MV-4-11 (cell line): ENCODE measurements at places on chromosomes 12 and 14.

GRCh38 chr14:54135804-54136280, 179.2 kb upstream of the BMP4 start:
- no peak for DNase-seq

GRCh38 chr12:119409043-119409442, 74.5 kb downstream of the CCDC60 start:
- peak; percentile 13 for DNase-seq

DNA sequence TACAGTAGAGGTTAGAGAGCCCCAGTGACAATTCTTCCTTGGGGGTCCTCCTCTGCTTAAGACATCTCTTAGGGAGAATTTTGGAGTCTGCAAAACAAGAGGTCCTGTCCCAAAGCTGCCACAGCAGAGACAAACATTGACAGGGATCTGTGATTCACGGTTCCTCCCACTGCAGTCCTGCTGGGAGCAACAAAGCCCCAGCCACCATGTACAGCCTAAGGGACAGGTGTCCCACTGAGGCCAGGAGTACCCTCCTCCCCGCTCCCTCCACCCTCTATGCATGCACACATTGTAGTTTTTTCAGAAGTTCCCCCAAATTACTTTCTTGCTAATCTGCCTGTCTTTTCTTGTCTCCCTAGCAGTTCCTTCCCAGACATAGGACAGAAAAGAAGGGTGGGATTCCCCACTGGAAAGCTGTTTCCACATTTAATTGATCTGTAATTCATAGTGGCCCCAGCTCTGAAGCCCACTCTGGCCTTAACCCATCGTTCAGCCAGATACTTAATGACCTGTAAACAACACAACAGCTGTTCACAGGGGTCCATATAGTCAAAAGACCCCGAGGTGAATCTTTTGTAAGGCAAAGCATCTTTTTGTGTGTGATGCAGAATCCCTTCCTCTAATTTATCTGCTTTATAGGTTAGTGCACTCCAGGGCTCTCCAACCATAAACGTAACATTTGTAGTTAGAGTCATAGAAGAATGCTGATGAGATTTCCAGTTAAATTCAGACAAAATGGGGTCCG, 13.9 kb upstream of the PRICKLE1 start:
- DNase-seq, result no peak

DNA sequence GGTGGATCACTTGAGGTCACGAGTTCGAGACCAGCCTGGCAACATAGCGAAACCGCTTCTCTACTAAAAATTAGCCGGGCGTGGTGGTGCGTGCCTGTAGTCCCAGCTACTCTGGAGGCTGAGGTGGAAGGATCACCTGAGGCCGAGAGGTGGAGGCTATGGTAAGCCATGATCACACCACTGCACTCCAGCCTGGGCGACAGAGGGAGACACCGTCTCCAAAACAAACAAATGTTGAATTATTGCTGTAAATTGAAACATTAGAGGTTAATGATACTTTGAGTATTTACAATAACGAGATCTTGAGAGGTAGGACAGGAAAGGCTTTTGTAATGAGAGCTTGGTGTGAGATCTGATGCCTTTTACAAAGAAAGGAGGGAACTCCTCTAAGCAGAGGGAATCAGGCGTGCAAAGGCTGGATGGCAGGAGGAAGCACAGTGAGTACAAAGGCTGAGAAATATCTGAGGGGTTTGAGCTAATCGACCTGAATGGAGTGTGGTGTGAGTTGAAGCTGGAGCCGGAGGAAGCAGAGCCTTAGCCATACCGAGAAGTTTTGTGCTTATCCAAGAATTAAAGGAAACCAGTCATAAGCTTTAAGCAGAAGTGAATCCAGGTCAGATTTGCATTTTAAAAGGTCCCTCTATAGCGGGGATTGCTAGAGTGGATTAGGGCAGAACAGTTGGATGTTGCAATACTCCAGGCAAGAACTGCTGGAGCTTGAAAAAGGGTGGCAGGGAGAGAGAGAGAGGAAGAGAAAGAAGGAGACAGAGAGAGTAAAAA, 1.1 kb downstream of the RHNO1 start:
- DNase-seq, result peak; percentile 98

GRCh38 chr14:36582874-36583241, 444 bp upstream of the NKX2-8 start:
- no peak for DNase-seq

GRCh38 chr14:80776657-80777056, 164.9 kb downstream of the CEP128 start:
- DNase-seq, result no peak

GRCh38 chr14:48937541-48938195, 648.5 kb downstream of the RPS29 start:
- DNase-seq, result no peak

GRCh38 chr12:101480849-101481248, 5.7 kb downstream of the SPIC start:
- no peak for DNase-seq

DNA sequence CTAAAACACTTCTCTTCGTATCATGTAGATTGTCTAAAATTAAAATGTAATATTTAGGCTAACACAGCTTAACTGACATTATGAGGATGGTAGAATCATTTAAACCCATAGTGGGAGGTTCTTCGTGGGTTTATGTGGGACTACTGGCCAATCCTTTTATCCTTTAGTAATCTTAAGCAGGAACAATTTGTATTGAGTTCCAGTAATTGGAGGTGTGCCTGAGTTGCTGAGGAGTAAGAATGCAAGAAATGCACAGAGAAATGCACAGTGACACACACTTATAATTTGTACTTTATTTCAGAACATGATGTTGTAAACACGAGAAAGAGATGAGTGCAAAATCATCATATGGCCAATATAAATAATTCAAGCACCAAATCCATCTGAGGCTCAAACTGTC, 22.3 kb downstream of the OTOGL start:
- DNase-seq, result no peak

GRCh38 chr12:76470028-76470939, 89.3 kb downstream of the OSBPL8 start:
- peak; percentile 73 for DNase-seq

DNA sequence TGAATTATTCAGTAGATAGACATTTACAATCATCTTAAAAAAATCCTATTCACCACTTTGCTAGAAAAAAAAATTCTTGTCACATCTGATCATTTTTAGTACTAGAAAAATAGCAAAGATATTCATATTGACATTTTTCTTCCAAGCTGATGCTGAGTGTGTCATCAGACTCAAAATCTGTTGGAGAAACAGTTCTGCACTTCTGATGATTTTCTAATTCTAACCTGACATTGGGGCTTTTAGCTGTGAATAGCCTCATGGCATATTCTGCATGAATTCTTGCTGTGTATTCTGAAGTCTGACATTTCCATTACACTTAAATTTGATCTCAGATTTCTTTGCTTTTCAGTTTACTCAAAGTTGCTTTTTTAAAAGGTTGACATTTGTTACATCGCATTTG, 150.1 kb downstream of the PIK3C2G start:
- no peak for DNase-seq

- DNase-seq, result no peak
These were observed 182.2 kb downstream of the SLC5A8 start for GRCh38 chr12:101027816-101028215.

- DNase-seq, result no peak
These were observed 15.8 kb downstream of the CYP46A1 start for GRCh38 chr14:99699861-99700260.

GRCh38 chr12:3218228-3219171, 141.3 kb downstream of the TSPAN9 start:
- DNase-seq, result no peak

GRCh38 chr12:113101751-113102150, 33.8 kb downstream of the RASAL1 start:
- DNase-seq, result no peak

DNA sequence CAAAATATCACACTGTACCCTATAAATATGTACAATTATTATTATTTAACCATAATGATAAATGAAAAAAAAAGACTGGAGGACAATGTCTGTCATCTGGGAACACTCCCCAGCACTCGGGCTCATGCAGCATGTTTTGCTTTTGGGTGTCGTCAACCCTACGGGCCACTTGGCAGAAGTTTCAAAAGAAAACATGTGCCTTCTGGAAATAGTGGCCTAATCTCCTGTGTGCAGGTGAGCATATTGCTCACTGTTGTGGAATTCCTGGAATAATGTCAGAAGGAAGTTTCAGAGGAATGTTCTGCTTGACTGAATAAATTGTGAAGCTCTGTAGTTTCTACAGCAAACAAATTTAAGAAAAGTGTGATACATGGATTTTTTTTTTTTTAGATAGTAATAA, 298.3 kb downstream of the SSPN start:
- DNase-seq, result no peak

DNA sequence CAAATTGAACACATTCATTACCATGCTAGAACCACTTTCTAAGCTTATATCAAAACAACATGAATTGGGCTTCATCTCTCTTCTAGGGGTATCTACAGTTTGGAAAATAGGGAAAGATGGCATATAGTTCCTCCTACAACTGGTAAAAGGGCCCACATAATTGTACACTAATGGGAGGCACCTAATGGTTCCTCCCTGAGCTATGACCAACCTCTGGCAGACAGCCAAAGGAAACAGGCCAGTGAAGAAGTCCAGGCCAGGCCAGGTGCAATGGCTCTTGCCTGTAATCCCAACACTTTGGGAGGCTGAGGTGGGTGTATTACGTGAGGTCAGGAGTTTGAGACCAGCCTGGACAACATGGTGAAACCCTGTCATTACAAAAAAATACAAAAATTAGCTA, 23.2 kb upstream of the APOF start:
- DNase-seq, result no peak

GRCh38 chr12:111788178-111788654, 21.5 kb downstream of the ALDH2 start:
- DNase-seq, result peak; percentile 71

DNA sequence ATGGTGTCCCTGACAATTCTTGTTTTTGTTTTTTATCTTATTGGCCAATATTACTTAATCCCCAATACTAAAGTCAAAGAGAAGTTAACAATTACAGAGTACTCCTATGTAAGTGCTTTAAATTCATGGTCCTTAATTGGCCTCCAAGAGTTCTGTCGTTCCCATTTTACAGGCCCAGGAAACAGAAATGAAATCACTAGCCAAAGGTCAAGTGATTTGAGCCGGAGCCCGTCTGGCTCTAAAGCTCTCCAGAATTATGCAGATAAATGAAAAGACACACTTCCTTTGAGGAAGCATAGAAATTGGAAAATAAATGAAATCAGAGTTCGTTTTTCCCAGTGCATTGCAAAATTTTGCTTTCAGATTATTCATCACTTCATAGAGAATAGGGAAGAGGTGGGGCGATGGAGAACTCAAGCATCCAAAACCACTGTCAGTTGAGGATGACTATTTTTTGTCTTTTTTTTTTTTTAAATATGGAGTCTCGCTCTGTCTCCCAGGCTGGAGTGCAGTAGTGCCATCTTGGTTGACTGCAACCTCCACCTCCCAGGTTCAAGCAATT, 78.5 kb downstream of the MAP1LC3B2 start:
- peak; percentile 82 for DNase-seq

- DNase-seq, result no peak
These were observed 61.1 kb upstream of the DLK1 start for GRCh38 chr14:100665511-100666032.

GRCh38 chr12:108853981-108854446, 3.4 kb downstream of the SSH1 start:
- peak; percentile 58 for DNase-seq

DNA sequence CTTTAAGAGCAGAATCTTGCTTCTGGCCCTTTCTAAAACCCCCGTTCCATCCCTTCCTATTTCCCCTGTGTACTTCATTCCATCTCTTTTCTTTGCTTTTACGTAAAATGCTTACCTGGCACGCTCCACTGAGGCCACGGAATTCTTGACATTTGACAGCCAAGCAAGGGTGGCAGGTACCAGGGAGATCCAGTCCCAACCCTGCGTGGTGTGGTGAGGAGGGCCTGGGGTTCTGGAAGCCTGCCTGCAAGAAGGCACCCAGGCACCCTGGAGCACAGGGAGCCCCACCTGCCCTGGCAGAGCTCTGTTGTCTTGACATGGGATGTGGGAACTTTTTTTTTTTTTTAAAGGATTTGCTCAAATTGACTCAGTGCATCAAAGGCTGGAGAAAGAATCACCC, 48.6 kb downstream of the ITPK1 start:
- no peak for DNase-seq

DNA sequence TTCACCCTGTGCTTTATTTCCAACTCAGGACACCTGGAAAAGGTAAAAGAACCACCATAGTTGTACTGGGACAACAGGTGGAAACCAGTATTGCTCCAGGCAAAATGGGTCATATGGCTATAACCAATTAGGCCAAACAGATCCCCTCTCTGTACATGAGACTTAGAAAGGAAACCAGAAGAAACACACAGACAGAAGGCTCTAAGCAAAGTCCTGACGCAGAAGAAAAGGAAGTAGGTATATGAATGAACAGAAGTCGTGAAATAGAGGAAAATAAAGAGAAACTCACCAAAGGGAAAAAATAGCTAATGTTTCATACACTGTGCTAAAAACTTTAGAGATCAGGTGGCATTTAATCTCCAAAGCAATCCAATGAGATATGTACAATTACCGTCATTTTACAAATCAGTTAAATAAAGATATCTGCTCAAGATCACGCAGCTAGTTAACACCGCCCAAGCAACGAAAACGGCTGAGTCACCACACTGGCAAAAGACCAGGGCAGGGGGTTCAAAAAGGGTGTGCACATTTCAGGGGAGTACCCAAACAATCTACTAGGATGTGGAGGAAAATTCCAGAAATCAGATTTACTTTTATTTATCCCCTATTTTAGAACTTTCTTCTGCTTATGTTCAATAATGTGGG, 82.3 kb downstream of the ITPR2 start:
- peak; percentile 45 for DNase-seq

- DNase-seq, result peak; percentile 97
These were observed 19.4 kb downstream of the ABCB9 start for GRCh38 chr12:122946690-122947341.

DNA sequence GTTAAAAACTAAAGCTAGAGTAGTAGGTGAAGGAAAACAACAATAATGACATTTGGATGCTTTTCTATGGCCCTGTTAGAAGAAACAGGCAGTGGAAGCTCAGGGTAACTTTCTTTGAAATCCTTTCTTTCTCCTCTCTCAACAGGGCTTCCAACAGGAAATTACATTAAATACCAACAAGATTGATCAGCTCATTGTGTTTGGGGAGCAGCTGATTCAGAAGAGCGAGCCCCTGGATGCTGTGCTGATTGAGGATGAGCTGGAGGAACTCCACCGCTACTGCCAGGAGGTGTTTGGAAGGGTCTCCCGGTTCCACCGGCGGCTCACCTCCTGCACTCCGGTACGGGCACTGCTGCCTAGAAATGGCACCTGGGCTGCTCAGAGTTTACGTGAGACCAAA, 81.5 kb downstream of the ESR2 start:
- no peak for DNase-seq
